ENCODE measurements at places on chromosomes 4 and X. TPM values are rescaled to one million over a fixed set of nuclear protein-coding genes. Genes with fewer than 3 reads are reported as not detected.
A peak's percentile ranks its signal among the peaks of the same experiment; 100 is the strongest.

- no peak for DNase-seq
Observed at GRCh38 chrX:65702956-65703355, 35.5 kb downstream of the MSN start.

DNA sequence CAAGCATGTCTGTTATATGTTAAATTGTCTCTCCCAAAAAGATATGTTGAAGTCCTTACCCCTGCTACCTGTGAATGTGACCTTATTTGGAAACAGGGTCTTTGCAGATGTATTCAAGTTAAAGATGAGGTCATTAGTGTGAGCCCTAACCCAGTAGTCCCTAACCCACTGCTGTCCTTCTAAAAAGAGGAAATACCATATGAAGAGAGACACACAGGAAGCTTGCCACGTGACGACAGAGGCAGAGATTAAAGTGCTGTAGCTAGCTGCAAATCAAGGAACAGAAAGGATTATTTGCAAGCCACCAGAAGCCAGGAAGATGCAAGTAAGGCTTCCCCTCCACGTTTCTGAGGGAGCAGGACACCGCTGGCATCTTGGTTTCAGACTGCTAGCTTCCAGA, 150.1 kb downstream of the HNRNPD start:
- DNase-seq = peak; percentile 11

GRCh38 chr4:151284534-151285245, 7.7 kb downstream of the PRSS48 start:
- DNase-seq = no peak

DNA sequence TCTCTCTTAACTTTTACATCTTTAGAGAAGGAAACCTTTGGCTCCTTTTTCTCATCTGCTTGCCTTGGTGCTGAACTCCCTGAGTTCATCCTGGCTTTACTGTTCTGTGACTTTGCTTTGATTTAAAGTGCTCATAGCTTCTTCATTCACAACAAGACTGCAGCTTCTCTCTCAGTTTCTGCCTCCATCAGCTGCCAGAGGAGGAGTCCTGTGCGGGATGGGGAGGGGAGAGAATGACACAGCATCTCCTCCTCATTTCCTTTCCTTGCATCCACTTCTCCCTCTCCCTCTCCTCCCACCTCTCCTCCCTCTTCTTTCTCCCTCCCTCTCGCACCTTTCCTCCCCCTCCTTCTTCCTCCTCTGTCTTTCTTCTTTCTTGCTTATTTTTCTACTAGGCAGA, 42.0 kb downstream of the CBLL2 start:
- peak; percentile 74 for DNase-seq

DNA sequence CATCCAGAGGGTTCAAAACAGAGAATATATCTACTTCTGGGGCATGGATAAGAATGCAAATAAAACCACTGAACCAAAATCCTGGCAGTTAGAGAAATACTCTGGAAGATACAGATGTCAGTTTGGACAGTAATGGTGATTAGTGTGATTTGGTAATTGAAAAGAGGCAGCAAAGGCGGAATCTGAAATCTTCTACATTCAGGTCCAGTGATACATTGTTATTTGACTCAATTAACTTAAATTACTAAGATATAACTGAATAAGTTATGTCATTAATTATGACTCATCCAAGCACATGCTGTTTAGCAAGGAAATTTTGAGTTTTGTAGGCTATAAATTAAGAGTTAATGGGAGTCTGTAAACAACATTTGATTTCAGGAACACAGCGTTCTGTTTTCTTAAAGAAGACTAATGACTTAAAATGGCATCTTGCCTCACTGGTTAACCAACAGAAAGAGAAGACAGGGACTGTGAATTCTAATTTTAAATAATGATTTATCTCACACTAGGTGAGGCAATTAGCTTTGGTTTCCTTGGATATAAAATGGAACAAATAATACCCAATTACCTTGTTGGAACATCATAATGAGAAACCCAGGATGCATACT, 937.1 kb downstream of the PDHA2 start:
- DNase-seq = no peak

GRCh38 chrX:46500054-46500453, 45.2 kb downstream of the ZNF674 start:
- no peak for DNase-seq

DNA sequence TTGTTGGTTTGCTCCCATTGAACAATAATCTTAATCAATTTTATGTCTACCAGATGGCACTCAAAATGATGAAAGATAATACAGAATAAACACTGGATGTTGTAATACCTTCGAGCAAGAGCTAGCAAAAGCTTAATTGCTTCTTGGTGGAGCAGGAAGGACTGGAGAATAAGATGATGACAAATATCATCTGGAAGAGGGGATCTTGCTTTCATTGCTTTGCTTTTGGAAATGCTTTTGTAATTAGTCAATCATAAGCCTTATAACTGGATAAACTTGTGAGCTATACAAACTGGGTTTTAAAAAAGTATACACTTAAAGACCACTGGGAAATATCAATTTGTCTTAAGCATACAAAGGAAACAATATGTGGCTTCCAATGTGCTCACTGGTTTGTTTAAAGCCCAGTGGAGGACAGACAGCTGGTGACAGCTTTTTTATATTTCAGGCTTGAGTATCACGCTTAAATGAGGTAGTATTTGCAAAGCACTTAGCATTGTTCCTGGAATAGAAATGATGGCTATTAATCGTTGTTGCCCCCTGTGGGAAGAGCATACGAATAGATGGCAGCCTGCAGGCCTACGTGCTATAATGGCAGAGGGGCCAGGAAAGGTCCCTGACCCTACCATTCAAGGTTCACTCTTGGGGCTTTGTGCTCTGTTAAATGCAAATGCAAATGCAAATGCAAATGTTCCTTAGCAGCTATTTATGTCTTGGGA, 61.2 kb downstream of the TMEM150C start:
- DNase-seq = peak; percentile 34

- no peak for DNase-seq
Observed at GRCh38 chrX:63743596-63743995, 41.4 kb downstream of the ARHGEF9 start.

GRCh38 chrX:19342331-19342906, 1.3 kb upstream of the PDHA1 start:
- DNase-seq = no peak

DNA sequence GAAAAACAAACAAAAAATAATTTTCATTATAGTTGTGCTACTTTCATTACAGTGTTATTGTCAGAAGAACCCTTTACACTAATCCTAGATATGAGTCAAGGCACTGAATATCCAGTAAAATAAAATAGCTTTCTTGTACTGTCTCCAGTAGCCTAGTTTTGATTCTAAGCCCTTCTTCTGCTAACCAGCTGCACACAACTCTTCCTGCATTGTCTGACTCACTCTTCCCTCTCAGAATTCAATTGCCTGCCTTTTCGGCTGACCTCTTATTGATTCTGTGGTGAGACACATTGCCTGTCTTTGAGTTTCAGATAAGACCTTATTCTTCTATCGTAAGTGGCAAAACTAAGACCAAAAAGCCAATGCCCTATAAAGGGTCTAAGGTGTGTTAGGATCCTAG, 26.7 kb upstream of the PCDH18 start:
- no peak for DNase-seq

- DNase-seq = no peak
Observed at GRCh38 chrX:132741689-132742088, 216.7 kb downstream of the HS6ST2 start.

PRKG2 gene
- total RNA-seq = 0.02 TPM

DNA sequence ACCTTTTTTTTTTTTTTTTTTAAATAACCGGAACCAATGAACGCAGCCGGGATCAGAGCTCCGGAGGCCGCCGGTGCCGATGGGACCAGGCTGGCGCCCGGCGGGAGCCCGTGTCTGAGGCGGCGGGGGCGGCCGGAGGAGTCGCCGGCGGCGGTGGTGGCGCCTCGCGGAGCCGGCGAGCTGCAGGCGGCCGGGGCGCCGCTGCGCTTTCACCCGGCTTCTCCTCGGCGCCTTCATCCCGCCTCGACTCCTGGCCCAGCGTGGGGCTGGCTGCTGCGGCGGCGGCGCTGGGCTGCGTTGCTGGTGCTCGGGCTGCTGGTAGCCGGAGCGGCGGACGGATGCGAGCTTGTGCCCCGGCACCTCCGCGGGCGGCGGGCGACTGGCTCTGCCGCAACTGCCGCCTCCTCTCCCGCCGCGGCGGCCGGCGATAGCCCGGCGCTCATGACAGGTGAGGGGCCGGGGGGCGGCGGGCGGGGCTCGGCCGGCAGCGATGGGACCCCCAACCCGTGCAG, 337 bp downstream of the STIM2 start:
- no peak for DNase-seq

GRCh38 chr4:120995266-120996010, 72.9 kb upstream of the PRDM5 start:
- DNase-seq = no peak

GRCh38 chr4:179352221-179352620, 1910.0 kb upstream of the AGA start:
- DNase-seq = no peak

RHOH gene
- total RNA-seq = not detected

HELT gene
- total RNA-seq = not detected

GPRASP1 gene
- 0.08 TPM for total RNA-seq

DNA sequence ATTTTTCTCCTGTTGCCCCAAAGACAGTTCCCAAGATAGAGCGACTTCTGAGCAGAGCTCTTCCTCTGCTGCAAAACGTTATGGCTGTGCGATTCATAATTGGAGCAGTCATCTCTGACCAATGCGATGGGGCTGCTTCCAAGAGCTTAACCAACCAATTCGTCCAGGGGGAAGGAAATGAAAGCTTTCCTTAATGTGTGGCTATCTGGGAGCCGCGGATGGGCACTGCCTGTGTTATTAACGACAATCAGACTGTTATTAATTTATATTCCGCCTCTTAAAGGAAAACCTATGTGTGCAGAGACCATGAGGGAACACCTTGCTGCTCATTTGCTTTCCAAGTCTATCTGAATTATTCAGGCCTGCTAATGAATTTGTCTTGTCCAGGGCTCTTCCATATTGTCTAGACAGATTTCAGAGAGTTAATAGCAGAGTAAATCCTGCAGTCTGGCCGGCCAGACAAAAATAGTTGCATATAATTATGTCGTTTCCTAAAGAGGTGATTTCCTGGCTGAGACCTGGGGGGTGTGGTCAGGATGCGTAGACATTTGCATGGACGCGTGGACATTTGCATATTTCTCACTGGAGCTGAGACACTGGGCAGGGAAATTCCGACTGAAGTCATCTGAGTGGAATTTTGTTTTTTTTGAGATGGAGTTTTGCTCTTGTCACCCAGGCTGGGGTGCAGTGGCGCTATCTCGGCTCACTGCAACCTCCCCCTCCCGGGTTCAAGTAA, 135.4 kb downstream of the HMX1 start:
- no peak for DNase-seq

CFAP47 gene
- 0.84 TPM for total RNA-seq

GLOD5 gene
- not detected for total RNA-seq

SHISA3 gene
- total RNA-seq = not detected

FAT1 gene
- total RNA-seq = 71.6 TPM

- DNase-seq = no peak
Observed at GRCh38 chr4:924107-925096, 7.7 kb downstream of the GAK start.

TEC gene
- total RNA-seq = not detected

RPS6KA6 gene
- 3.1 TPM for total RNA-seq

- no peak for DNase-seq
Observed at GRCh38 chr4:185903205-185903604, 91.2 kb upstream of the SORBS2 start.
